ENCODE measurements at places on chromosomes 1 and 21.
A peak's percentile ranks its signal among the peaks of the same experiment; 100 is the strongest.

GRCh38 chr1:59682396-59683080 lies 132.2 kb upstream of the HOOK1 start:
- DNase-seq = no peak

- DNase-seq = no peak
Measured at GRCh38 chr1:208799186-208799585, 555.0 kb upstream of the PLXNA2 start.

DNA sequence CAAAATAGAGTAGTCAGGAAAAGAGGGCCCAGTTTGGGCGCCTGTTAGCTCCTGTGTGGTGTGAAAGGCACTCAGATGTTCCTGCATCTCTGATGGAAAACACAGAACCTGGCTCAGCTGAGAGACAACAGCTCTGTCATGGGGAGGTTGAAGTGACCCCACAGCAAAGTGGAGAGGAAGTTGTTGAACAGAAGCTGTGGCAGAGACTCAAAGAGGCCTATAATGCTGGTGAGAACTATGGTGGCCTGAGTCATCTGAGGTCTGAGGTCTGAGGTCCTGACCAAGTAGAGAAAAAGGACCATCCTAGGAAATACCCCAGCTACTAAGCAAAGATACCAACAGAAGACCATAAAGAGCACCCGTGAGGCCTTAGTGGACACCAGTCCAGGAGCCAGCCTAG lies 45.6 kb upstream of the JAK1 start:
- no peak for DNase-seq

DNA sequence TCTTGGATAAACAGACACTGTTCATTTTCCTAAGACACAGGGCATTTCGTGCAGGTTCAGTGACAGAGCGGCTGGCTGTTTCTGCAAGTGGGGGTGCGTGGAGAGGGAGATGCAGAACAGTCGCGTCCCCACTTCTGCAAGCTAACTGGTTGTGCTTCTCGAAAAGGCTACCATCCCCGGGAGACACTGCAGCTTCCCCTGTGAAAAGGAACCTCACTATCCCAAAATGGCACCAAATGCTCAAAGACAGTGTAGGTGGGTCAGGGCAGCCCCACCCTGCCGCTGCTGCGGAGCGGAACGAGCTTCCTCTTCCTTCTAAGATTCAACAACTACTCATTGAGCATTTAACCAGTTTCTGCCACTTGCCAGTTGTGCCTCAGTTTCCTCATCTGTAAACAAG lies 19.2 kb upstream of the BACE2 start:
- no peak for DNase-seq

GRCh38 chr1:190452272-190452848 lies 25.3 kb downstream of the BRINP3 start:
- DNase-seq = no peak

GRCh38 chr1:26541431-26541815 lies 11.9 kb downstream of the RPS6KA1 start:
- DNase-seq = no peak

- DNase-seq = peak; percentile 53
Measured at GRCh38 chr1:58782178-58783089, 1.4 kb downstream of the JUN start.

GRCh38 chr1:56788102-56788501 lies 31.1 kb downstream of the FYB2 start:
- no peak for DNase-seq

DNA sequence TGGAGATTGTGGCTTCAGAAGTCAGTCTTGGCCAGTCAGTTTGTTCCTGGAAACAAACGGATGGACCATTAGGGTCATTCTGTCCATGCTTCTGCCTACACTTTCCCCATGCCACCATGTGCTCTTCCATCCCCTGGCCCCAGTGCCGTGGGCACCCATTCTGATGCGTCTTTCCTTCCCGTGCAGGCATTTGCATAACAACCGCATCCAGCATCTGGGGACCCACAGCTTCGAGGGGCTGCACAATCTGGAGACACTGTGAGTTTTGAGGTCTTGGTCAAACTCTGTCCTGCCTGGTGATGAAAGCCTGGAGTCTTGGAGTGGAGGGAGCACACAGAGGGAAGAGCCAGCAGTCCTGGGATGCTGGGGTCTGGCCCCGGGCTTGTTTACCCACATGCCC lies 61.1 kb downstream of the UBE2T start:
- DNase-seq = no peak

- DNase-seq = no peak
Measured at GRCh38 chr21:26140164-26140579, 30.4 kb downstream of the APP start.

GRCh38 chr1:235763962-235764361 lies 102.7 kb downstream of the LYST start:
- DNase-seq = no peak

GRCh38 chr1:174217787-174218574 lies 58.7 kb downstream of the RABGAP1L start:
- DNase-seq = no peak

- no peak for DNase-seq
Measured at GRCh38 chr1:165494949-165495857, 48.6 kb upstream of the LRRC52 start.

DNA sequence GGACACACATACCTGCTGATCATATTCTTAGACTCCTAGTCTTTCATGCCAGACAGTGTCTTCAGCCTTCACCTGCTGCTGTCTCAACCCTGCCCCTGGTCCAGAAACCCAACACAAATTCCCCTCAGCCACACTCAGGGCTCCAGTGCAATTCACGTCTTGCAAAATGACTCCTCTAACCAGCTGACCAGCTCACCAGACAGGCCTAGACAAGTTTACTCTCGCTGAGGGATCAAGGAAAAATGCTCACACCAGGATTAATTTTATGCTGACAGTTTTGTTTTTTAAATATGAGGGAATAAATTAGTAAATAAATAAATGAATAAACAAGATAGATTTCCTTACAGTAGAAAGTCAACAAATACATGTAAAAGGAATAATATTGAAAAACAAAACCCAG lies 28.5 kb downstream of the CCDC185 start:
- no peak for DNase-seq

GRCh38 chr1:1069711-1070676 lies 4.1 kb downstream of the RNF223 start:
- DNase-seq = no peak

DNA sequence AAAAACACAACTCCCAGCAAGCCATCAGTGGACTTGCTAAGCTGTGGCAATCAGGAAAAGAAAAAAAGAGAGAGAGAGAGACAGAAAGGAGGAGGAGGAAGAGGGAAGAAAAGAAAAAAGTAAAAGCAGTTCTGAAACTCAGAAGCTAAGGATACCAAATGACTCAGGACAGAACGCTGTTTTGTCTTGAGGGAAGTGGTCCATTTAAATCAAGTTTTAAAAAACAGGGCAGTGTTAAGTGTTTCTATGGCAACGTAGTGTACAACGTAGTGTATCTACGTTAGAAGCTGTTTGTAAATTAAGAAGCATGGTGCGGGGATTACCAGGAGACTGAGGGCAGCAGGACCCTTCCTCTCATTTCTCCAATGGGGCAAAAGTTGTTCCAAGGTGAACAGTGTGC lies 5.8 kb downstream of the ADORA3 start:
- no peak for DNase-seq

DNA sequence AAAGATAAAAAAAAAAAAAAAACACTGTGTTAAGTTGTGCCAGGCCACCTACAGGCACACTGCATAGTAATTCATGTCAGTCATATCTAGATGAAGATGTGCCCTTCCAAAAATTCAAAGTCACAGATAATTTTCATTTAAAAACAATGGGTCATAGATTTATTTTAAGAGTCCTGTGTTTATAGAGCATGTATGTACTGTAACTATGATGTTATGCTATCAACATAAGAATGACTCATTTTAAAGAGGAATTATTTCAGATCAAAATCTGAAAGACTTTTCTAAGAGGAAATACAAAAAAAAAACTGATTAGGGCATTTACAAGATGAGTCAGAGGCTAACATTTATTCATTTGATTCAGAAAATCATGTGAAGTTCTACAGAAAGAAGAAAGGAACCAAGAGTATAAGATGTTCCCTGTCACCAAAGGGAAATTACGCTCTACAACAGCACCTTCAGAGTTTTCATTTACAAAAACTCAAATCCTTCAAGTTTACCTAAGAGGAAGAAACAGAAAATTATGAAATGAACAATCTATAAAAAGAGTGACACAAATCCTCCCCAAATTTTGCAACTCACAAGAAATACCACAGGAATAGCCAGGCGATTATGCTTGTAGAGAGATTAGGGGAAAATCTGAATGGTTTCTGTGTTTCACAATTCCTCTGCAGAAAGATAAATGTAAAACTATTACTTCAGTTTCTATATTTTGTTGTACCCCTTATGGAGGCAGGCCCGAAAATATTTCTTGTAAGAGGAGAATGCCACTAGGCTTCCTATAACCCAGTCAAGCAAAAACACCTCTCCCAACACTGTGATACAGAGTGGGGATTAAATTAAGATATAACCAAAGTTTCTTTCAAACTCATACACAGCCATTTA lies 13.8 kb downstream of the TP53BP2 start:
- no peak for DNase-seq

DNA sequence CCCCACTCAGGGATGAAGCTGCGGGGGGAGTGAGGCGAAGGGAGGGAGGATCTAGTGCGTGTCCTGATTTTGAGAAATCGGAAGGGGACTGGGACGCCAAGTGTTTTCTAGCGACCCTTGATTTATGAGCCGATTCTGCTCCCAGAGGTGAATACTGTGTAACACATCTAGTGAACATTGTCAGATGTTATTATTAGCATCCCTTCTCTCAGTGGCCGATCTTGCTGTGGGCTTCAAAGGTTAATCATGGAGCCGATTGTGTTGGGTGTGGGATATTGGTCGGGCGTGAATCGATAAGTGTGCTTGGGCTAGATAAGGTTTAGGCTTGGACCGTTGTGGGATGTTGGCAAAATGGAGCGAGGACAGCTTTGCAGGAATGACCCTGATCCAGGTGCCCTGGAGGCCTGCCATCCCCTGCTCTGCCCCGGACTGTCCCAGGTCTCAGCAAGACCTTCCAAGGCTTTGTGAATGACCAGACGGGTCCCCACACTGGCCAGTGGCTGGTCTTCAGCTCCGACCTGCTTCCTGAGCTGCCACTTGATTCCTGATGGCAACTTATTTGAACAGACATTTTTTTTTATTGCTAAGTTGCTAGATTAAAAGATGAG lies 2.2 kb downstream of the AJAP1 start:
- DNase-seq = no peak

GRCh38 chr1:44949286-44949685 lies 37.1 kb downstream of the EIF2B3 start:
- no peak for DNase-seq

DNA sequence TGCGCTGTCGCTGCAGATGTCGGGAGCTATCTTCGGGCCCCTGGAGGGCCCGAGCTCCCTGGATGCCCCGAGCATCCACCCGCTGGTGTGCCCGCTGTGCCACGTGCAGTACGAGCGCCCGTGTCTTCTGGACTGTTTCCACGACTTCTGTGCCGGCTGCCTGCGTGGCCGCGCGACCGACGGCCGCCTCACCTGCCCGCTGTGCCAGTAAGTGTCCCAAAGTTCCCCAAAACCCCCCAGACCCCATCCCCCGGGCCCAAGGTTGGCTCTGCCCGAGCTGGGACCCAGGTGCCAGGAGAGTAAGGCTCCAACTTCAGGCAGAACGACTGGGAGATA lies 569 bp downstream of the RNF207 start:
- no peak for DNase-seq

DNA sequence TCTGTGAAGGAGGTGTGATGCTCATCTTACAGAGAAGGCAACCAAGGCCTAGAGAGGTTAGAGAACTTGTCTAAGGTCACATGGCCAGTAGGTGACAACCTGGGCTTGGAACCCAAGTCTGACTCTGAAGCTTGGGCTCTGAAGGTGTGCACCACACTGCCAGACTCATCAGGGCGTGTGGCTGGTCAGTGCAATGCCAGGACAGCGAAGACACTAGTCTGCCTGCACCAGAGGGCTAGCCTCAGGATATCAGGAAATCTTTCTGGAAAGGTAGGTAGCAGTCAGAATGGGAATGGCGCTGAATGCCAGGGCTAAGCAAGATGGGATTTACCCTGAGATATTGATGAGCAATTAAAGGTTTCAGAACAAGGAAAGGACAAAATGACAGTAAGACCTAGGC lies 34.9 kb downstream of the ELK4 start:
- DNase-seq = no peak

GRCh38 chr1:42533101-42533863 lies 70.2 kb downstream of the CCDC30 start:
- no peak for DNase-seq

- DNase-seq = no peak
Measured at GRCh38 chr1:79264975-79265818, 258.7 kb upstream of the ADGRL4 start.

GRCh38 chr1:1827089-1827848 lies 49.0 kb upstream of the NADK start:
- no peak for DNase-seq

- no peak for DNase-seq
Measured at GRCh38 chr1:85314726-85315125, 38.3 kb upstream of the BCL10 start.

DNA sequence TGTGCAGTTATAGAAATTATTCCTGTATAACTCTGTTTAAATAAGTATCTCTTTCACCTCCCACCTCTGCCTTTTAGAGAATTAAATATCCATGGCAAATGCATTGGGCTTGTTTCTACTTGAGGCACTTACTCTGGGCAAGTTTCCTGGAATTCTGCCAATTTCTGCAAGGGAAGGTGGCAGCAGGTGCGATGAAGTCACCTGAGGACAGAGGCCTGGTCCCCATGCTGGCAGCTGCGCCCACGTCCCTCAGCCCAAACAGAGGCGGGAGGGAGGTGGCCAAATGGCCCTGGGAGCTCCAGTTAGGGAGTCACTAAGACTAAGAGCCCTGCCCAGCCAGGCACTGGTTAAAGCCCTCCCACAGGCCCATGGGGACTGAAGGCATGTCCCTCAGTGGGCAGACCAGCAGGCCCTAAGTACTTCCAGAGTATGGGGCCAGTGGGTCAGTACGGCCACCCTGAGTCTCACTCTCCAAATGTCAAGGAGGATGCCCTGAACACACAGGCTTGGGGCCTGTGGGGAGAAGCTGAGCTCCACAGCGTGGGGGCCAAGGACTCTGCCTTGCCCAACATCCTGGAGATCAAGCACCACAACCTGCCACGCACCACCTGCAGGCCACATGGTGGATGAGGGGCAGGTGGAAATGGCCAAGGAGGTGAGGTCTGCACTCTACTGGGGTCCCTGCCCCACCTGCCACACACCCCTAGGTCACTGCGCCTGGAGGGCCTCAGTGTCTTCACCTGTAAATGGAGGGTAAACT lies 19.4 kb downstream of the ACOT7 start:
- DNase-seq = no peak

- DNase-seq = no peak
Measured at GRCh38 chr1:184596950-184597645, 157.6 kb downstream of the EDEM3 start.

- DNase-seq = no peak
Measured at GRCh38 chr1:35558374-35559316, 1.0 kb downstream of the NCDN start.

DNA sequence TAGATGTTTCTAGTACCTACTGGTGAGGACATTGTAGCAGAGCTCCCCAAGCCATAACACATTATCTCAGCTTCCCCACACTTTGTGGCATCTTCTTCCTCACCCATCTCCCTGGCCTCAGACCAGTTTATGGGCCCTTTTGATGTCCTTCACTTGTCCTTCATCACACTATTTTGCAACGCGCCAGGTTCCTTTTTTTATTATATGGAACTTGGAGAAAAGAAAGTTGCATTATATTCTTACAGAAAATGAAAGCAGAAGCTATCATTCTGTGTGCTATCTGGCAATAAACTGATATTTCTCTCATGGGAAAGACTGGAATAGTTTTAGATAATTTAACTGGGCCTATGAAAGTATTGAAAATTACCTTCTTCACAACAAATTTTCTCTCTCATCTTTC lies 196.9 kb upstream of the ETV3 start:
- DNase-seq = no peak

Measured in occipital lobe (tissue), 3 donors.